Osteocyte (in vitro differentiated cells): ENCODE measurements at places on chromosomes 12 and 14. TPM values are rescaled to one million over a fixed set of nuclear protein-coding genes. Genes with fewer than 3 reads are reported as not detected.

GRCh38 chr12:3278681-3279414 is 201.7 kb downstream of the TSPAN9 start:
- no peak for DNase-seq

The SIX6 gene
- not detected in 2 replicates for total RNA-seq

DNA sequence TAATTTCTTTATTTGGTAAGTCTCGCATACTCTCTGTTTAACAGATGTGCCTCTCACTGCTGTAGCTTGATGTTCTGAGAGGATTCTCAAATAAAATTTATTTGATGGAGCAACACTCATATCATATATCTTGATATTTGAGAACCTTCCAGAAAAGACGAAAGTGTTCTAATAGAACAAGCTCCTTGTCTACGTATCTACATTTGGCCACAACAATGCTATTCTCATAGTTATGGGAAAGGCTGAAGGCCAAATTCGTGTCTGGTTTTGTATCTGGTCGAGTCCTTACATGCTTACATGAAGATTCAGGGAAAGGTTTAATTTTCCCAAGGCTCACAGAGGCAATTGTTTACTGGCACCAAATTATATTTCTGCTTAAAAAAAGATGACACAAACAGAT is 186.7 kb upstream of the SLC38A2 start:
- no peak for DNase-seq

GRCh38 chr14:54669721-54670561 is 103.0 kb downstream of the SAMD4A start:
- DNase-seq, result no peak

- no peak for DNase-seq
Measured at GRCh38 chr12:52461693-52462092, 9.7 kb upstream of the KRT6B start.
